Mesothelial cell of epicardium (in vitro differentiated cells): ENCODE measurements at places on chromosomes 5 and 9.

GRCh38 chr5:6568889-6569288 is 64.0 kb downstream of the NSUN2 start:
- H3K27ac ChIP-seq: no peak overlapping the region
- no peaks in the 10 kb centered on the region for H3K4me1 ChIP-seq
- H3K4me3 ChIP-seq: no peak overlapping the region
- DNase-seq: no peak
- peaks cover 42% of the 10 kb centered on the region for H3K27me3 ChIP-seq

- no peak overlapping the region for H3K4me3 ChIP-seq
- DNase-seq: peak; percentile 89
- peaks cover 17% of the 10 kb centered on the region for H3K27me3 ChIP-seq
- H3K4me1 ChIP-seq: peaks cover 17% of the 10 kb centered on the region
- no peaks in the 10 kb centered on the region for H3K36me3 ChIP-seq
- H3K27ac ChIP-seq: no peak overlapping the region
These were observed 74.2 kb downstream of the NTNG2 start for GRCh38 chr9:132235894-132236661.

DNA sequence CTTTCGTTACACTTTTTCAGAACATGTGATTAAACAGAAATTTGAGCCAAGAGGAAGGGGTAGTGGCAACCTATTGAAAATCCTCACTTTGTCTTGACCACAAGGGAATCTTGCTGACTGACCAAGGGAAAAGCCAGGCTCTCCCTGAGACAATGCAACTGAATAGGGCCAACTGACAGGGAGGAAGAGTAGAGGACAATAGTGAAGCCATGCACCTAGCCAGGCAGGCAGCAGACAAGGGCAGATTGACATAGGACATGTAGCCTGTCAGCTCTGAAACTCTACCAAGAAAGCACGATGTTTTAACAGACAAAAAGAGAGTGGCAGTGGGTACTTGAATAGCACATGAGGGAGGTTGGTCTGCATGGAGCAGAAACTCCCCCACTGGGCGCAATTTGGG is 8.5 kb upstream of the TGFBR1 start:
- DNase-seq: no peak
- H3K27me3 ChIP-seq: peaks cover 2% of the 10 kb centered on the region
- H3K4me3 ChIP-seq: no peak overlapping the region
- no peak overlapping the region for H3K27ac ChIP-seq

- H3K4me3 ChIP-seq: no peak overlapping the region
- no peak overlapping the region for H3K27ac ChIP-seq
- no peak for DNase-seq
- H3K4me1 ChIP-seq: no peaks in the 10 kb centered on the region
- no peaks in the 10 kb centered on the region for H3K36me3 ChIP-seq
These were observed 84.3 kb upstream of the SMC2 start for GRCh38 chr9:104009826-104010225.

DNA sequence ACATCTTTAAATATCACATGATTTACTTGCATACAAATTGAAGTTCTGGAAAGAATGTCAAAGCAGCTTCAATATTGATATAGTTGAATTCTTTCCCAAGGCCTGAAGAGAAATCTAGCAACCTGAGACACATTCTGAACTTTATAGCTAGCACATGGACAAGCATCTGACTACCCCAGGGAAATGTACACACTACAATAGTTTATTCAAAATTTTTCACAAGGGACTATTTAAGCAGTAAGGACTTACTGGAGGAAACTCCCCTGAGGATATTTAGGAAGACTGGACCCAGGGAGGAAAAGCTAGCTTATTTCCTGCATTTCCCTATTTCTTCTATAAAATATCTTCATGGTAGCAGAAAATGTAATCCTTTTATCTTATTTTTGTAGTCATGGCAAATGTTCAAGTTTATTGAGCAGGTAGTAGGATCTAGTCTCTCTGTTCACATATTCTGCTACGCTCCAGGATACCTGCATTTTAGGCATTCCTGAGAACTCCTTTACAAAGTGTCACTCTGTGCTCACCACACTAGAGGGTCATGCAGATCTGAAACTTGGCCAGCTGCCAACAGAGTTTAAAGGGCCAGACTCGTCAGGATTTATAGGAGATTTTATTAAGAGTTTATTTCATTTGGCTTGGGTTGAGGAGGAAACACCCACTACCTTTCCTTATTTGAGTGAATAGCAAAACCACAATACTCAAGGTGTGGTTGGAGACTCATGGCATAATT is 348.4 kb upstream of the FTMT start:
- H3K36me3 ChIP-seq: no peaks in the 10 kb centered on the region
- H3K4me3 ChIP-seq: no peak overlapping the region
- H3K27ac ChIP-seq: peak overlapping the region; percentile 81
- peak; percentile 25 for DNase-seq
- peaks cover 24% of the 10 kb centered on the region for H3K4me1 ChIP-seq

DNA sequence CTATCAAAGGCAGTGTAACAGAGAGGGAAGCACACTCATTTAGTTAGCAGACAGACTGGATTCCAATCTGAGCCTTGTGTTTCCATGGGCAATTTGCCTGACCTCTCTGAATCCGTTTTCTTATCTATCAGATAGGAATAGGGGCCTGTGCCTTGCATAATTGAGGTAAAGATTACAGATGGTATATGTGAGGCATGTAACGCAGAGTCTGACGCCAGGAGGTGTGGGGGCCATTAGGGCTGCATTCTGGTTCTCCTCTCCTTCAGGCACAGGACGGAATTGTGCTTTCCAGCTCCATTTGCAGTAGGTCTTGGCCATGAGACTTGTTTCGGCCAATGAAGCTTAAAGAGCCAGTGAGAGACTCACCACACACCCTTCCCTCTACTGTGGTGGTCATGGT is 97.6 kb downstream of the FRMD3 start:
- no peaks in the 10 kb centered on the region for H3K36me3 ChIP-seq
- H3K27ac ChIP-seq: no peak overlapping the region
- no peak overlapping the region for H3K4me3 ChIP-seq
- DNase-seq: no peak
- H3K4me1 ChIP-seq: no peaks in the 10 kb centered on the region
